Stimulated activated CD4-positive, alpha-beta T cell treated with anti-CD3 and anti-CD28 coated beads, Interleukin-4, amount 100 ng/mL, for 4 hours (primary cell): ENCODE measurements at places on chromosomes 13 and 19.

GRCh38 chr19:6564393-6564792, 26.6 kb downstream of the CD70 start:
- no peak for DNase-seq

DNA sequence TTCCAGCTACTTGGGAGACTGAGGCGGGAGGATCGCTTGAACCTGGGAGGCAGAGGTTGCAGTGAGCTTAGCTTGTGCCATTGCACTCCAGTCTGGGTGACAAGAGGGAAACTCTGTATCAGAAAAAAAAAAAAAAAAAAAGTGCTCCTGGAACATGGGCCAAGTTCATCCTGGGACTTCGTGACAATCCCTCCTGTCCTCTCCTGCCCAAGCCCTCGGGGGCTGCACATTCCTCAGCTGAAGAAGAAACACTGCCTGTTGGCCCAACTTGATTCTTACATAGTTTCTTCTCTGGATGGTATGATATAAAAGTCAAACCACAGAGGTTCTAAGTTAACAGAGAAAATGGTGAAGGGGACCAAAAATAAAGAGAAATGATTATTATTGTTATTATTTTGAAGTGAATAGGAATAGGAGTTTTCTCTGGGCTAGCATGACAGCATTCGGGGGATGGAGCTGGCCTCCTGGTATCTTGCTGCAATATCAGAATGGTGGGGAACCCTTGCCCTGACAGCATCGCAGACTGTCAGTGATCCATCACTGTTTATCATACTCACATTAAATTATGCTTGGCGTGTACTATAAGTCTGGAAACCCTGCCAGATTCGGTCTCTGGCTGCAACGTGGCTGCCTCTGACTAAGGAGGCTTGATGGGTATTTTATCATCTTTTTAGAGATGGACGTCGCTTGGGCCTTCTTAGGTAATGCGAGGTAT, 113.7 kb upstream of the OXGR1 start:
- DNase-seq, result no peak

DNA sequence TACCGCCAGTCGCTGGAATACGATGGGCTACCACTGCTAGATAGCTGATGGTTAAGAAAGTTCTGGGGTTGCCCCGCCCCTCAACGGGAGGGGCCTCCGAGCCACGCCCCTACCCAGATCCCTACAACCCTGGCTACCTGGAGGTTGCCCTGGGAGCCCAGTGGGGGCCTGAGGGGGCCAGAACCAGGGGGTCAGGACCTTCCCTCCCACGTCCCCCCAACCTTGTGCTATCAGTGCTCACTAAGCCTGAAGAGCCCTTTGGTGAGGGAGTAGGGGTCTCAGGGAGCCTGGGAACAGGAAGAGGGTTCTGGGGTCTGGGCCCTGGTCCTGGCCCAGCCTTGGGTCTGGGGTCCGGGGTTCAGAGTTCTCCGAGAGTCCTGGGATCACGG, 8.9 kb downstream of the OCEL1 start:
- peak; percentile 55 for DNase-seq

DNA sequence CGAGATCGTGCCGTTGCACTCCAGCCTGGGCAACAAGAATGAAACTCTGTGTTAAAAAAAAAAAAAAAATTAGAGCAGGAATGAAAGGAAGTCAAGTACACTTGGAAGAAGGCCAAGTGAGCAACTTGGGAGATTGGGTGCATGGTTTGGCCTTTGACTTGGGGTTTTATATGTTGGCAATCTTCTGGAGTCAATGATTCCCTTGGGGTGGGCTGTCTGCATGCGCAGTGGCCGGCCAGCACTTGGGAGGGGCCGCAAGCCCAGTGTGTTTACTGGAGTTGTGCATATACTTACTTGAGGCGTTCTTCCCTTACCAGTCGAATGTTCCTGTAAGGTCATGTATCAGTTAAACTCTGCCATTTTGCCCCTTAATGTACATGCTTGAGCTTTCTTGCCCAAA, 103.9 kb downstream of the FAM216B start:
- DNase-seq, result no peak

GRCh38 chr13:87622971-87623370, 48.2 kb upstream of the SLITRK5 start:
- DNase-seq, result no peak
